ENCODE measurements at places on chromosomes 6 and 20.

GRCh38 chr6:13354331-13355042, 26.1 kb upstream of the TBC1D7 start:
- DNase-seq, result peak; percentile 29

DNA sequence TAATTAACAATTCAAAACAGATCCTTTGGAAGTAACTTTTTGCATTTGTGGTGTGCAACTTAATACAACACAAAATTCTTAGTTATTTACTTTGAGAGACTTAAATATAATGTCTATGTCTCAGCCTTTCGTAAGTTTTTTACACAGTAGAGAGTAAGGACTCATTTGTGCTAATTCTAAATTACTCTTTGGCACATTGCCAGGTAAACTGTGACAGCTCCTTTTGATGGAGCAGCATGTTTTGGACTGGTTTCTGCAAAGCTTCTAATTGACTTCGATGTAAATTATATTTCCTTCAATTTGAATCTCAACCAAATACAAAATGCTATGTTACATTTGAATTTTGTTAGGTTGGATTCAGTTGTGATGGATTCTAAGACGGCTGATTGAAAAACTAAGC, 450.7 kb upstream of the OPRM1 start:
- no peak for DNase-seq

GRCh38 chr20:62141397-62142251, 1.6 kb downstream of the PSMA7 start:
- no peak for DNase-seq

DNA sequence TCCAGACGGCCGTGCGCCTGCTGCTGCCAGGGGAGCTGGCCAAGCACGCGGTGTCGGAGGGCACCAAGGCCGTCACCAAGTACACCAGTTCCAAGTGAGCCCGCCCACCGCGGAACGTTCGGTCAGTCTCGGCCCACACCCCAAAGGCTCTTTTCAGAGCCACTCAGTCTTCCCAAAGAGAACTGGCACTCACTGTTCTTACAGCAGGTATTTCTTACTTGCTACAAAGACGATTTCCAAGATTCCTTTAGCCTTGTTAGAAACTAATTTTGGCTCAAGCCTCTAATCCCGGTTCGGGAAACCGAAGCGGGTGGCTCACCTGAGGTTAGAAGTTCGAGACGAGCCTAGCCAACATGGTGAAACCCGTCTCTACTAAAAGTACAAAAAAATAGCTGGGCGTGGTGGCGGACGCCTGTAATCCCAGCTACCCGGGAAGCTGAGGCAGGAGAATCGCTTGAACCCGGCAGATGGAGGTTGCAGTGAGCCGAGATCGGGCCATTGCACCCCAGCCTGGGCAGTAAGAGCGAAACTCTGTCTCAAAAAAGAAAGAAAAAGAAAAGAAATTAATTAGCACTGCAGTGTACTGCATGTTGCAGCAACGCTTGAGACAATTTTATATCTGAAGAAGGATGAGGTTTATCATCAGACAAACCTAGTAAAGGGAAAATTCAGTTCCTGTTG, 73.1 kb downstream of the OR2B2 start:
- DNase-seq, result no peak

GRCh38 chr20:36285746-36286447, 20.2 kb upstream of the DLGAP4 start:
- DNase-seq, result no peak

Data from putamen (tissue), 1 donor.